ENCODE measurements at places on chromosomes 7 and 10. TPM values are rescaled to one million over a fixed set of nuclear protein-coding genes. Genes with fewer than 3 reads are reported as not detected.

The TAS2R40 gene
- not detected for total RNA-seq

The BMS1 gene
- 13.0 TPM for total RNA-seq

The CHAT gene
- total RNA-seq = not detected

The CDCA7L gene
- total RNA-seq = 41.2 TPM

The UROS gene
- total RNA-seq = 34.2 TPM

The FBXW4 gene
- 94.3 TPM for total RNA-seq

DNA sequence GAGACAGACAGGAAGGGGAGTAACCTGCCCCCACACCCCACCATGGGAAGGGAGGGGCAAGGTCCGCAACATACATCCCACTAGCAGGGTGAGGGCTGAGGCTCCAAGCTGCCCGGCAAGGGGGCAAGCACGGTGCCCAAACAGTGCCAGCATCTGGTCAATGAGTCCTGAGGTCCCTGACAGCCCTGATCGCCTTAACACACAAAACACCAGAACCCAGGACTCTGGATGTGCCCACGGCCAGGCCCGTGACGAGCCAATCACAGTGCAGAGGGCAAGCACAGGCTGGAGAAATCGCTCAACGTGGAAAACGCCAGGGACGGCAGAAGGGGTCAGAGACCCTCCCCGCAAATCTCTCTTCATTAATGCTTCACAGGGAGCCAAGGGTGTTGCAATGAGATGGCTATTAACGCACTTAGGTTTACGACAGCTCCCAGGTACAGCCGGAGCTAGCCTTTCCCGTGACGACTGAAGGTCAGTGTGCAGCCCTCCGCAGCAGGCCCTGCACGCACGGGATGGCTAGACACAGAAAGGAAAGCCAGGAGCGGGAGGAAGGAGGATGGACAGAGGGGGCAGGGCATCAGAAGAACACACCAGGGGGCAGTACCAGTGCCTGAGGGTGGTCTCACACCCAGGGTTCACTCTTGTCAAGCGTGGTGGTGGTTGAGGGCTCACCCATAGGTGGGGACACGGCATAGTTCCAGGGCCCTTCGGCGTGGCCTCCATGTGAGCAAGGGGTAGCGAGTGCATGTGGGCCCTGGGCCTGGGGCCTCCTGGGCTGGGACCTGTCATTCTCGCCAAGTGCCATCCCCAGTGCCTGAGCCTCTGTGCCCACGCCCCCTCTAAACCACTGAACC, 220.5 kb downstream of the MAD1L1 start:
- DNase-seq = peak; percentile 57
- H3K27ac ChIP-seq = no peak overlapping the region
- no peaks in the 10 kb centered on the region for H3K4me1 ChIP-seq
- no peaks in the 10 kb centered on the region for H3K36me3 ChIP-seq
- no peak overlapping the region for H3K4me3 ChIP-seq

DNA sequence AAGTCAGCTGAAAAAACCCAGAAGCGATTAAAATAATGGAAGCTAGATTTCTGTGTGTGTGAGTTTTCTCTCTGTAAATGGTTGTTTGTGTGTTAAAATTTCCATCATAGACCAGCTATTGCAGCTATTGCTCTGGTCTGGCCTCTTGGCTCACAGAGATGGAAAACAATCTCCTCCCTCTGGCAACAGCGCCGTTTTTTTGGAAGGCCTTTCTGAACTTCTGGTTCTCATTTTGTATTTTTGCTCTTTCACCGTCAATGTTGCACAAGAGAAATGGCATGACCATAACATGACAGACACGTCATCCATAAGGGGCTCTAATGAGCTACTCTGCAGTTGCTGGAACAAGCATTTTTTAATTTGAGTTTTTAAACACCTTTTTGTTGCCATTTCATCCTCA, 91.0 kb downstream of the CUBN start:
- peaks cover 5% of the 10 kb centered on the region for H3K4me1 ChIP-seq
- no peak for DNase-seq
- no peak overlapping the region for H3K4me3 ChIP-seq
- no peaks in the 10 kb centered on the region for H3K27me3 ChIP-seq

GRCh38 chr7:107430057-107430456, 39.8 kb upstream of the GPR22 start:
- H3K4me1 ChIP-seq = no peaks in the 10 kb centered on the region
- H3K4me3 ChIP-seq = no peak overlapping the region
- no peaks in the 10 kb centered on the region for H3K36me3 ChIP-seq
- no peaks in the 10 kb centered on the region for H3K27me3 ChIP-seq

DNA sequence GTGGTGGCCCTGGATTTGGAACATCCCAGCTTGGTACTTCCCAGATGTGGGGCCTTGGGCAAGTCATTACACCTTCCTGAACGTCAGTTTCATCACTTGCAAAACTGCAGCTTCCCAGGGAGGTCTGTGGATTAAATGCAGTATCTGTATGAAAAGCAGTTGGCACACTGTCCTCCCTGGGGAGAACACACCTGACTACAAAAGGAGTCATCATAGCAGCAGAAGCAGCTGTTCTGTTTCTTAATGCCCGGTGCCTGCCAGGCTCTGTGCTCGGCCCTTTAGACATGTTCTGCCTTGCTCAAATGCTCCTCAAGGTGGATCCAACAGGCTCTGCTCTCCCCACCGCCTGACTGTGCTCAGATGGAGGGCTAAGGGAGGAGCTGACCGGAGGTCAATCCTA, 31.0 kb downstream of the CDCA7L start:
- no peak overlapping the region for H3K4me3 ChIP-seq
- no peaks in the 10 kb centered on the region for H3K4me1 ChIP-seq
- H3K36me3 ChIP-seq = peaks cover 10% of the 10 kb centered on the region
- DNase-seq = no peak

- DNase-seq = no peak
- no peak overlapping the region for H3K4me3 ChIP-seq
- peaks cover 78% of the 10 kb centered on the region for H3K36me3 ChIP-seq
- H3K27ac ChIP-seq = no peak overlapping the region
- H3K27me3 ChIP-seq = no peaks in the 10 kb centered on the region
- H3K4me1 ChIP-seq = no peaks in the 10 kb centered on the region
Measured at GRCh38 chr7:23196306-23196705, 14.5 kb downstream of the NUP42 start.

DNA sequence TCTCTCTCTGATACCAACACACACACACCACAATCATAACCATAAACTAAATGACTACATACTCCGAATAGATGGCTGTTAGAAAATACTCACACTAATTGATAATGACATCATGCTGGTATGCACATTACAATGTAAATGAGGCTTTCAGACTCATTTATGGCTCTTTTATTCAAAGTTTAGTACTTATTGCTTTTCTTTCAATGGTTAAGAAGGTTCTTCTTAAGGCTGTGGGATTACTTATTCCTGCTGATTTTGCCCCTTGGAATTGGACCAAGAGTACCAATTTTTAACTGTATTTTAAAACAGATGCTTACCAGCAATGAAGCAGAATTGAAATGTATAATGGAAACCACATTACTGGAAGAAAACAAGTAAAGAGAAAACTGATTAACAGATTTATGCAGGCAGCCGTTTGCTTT, 20.6 kb upstream of the CABCOCO1 start:
- no peak overlapping the region for H3K27ac ChIP-seq
- DNase-seq = no peak
- no peaks in the 10 kb centered on the region for H3K27me3 ChIP-seq
- peaks cover 8% of the 10 kb centered on the region for H3K4me1 ChIP-seq

All from upper lobe of right lung (tissue), 1 donor.